ENCODE measurements at places on chromosomes 11 and 22.

GRCh38 chr22:46361826-46362202, 26.3 kb downstream of the TRMU start:
- no peak overlapping the region for H3K4me3 ChIP-seq
- DNase-seq = no peak
- no peaks in the 10 kb centered on the region for H3K27me3 ChIP-seq

DNA sequence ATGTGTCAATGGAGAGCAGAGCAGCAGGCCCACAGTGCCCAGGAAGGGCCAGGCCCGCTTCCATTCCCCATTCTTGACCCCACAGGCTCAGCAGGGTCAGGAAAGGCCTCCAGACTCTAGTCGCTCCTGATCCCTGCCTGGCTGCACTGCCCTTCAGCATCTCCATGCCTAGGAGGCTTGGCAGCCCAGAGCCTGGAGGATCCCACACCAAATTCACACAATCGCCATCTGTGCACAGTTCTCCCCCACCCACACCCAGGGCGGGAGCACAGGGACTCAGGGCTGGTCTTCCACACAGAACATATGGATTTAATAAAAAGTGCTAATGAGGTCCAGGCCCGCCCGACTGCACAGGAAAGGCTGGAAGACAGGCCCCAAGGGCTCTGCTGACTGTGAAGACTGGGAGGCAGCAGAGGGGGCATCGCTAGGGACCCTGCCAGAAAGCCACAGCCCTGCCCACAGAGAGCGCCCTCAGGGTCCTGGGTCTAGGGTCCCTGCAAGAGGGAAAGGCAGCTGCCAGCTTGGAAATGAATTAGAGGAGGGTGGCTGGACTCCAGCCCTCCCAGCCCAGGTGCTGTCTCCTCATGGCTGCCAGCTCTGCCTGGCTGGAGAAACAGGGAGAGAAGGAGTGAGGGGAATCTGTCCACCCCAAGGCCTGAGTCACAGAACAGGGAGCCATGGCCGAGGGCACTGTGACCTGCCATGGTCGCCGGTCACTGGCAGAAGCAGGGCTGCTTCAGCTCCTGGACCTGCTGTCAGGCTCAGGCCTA, 39.7 kb downstream of the DKK3 start:
- no peaks in the 10 kb centered on the region for H3K27me3 ChIP-seq
- peaks cover 73% of the 10 kb centered on the region for H3K4me1 ChIP-seq
- H3K36me3 ChIP-seq = peaks cover 18% of the 10 kb centered on the region

GRCh38 chr22:49208004-49208402, 619.7 kb downstream of the BRD1 start:
- H3K36me3 ChIP-seq = no peaks in the 10 kb centered on the region
- H3K4me1 ChIP-seq = peaks cover 2% of the 10 kb centered on the region
- peaks cover 3% of the 10 kb centered on the region for H3K27me3 ChIP-seq

GRCh38 chr22:49961601-49962011, 1.0 kb downstream of the PIM3 start:
- DNase-seq = no peak
- H3K4me1 ChIP-seq = peaks cover 59% of the 10 kb centered on the region
- peaks cover 2% of the 10 kb centered on the region for H3K27me3 ChIP-seq
- peak overlapping the region; percentile 67 for H3K4me3 ChIP-seq

- H3K27me3 ChIP-seq = no peaks in the 10 kb centered on the region
- H3K36me3 ChIP-seq = peaks cover 48% of the 10 kb centered on the region
- H3K27ac ChIP-seq = peak overlapping the region; percentile 70
- DNase-seq = peak; percentile 56
- H3K4me1 ChIP-seq = peaks cover 65% of the 10 kb centered on the region
Measured at GRCh38 chr11:68370211-68371111, 58.1 kb downstream of the LRP5 start.

GRCh38 chr22:31852691-31853421, 91.5 kb upstream of the YWHAH start:
- no peaks in the 10 kb centered on the region for H3K4me1 ChIP-seq
- H3K36me3 ChIP-seq = peaks cover 48% of the 10 kb centered on the region
- H3K27ac ChIP-seq = no peak overlapping the region
- DNase-seq = no peak
- H3K4me3 ChIP-seq = no peak overlapping the region

GRCh38 chr11:6824136-6824823, 21.2 kb upstream of the OR10A5 start:
- no peaks in the 10 kb centered on the region for H3K36me3 ChIP-seq
- H3K27me3 ChIP-seq = no peaks in the 10 kb centered on the region
- H3K4me1 ChIP-seq = no peaks in the 10 kb centered on the region
- H3K27ac ChIP-seq = no peak overlapping the region
- no peak overlapping the region for H3K4me3 ChIP-seq

DNA sequence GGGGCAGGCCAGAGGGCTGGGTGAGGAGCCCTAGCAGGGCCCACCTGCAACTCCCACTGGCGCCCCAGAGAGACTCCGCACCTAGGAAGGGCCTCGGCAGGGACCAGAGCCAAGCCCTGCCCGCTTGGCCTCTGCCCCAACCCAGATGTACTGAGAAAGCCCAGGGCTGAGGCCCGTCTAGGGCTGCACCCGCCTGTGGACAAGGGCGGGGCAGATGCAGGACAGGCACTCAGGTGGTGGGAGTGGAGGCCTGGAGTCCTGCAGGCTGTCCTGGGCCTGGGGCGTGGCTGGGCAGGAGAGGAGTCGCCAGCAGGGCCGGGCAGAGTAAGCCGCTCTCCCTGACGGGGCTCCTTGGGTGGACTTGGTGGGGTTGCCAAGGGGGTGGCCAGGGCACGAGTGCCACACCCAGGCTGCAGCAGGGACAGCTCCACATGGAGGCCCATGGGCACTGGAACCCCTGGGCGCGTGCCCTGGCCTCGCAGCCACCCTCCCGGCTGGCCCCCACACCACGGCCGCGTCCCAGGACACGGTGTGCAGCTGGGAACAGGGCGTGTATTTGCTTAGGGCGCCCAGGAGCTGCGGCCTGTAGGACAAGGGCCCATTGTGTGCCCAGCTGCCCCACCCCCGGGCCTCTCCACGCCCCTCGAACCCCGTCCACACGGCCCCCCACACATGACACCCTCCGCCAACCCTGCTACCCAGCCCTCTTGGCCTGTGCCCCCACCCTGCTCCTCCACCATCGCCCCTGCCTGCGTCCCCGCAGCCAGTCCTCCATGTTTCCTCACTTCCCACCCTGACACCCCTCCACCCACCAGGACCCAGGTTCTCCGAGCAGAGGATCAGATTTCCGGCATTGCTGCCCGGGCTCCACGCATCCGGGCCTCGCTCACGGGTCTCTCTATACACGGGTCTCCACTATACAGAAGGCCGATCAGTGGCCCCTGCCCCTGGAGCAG, 11.3 kb upstream of the PIM3 start:
- H3K27ac ChIP-seq = no peak overlapping the region
- no peak for DNase-seq
- H3K4me3 ChIP-seq = no peak overlapping the region

DNA sequence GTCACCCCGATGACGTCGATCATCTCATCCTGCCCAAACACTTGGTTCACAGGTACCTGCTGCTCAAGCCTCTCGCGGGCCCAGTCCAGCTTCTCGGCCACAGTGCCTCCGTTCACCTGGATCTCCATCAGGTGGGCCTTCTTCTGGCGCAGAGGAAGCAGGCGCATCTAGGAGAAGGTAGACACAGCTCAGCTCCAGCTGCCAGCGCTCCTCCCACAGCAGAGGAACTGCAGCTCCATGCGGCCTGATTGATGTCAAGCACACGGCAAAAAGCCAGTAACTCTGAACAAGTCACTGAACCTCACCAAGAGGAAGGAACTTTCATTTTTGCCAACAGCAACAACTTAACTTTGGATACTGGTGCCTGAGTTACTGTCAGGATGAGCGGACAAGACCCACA, 4.0 kb downstream of the RPL3 start:
- H3K4me1 ChIP-seq = peaks cover 57% of the 10 kb centered on the region
- H3K27me3 ChIP-seq = no peaks in the 10 kb centered on the region
- no peak overlapping the region for H3K27ac ChIP-seq
- no peak overlapping the region for H3K4me3 ChIP-seq
- DNase-seq = no peak

DNA sequence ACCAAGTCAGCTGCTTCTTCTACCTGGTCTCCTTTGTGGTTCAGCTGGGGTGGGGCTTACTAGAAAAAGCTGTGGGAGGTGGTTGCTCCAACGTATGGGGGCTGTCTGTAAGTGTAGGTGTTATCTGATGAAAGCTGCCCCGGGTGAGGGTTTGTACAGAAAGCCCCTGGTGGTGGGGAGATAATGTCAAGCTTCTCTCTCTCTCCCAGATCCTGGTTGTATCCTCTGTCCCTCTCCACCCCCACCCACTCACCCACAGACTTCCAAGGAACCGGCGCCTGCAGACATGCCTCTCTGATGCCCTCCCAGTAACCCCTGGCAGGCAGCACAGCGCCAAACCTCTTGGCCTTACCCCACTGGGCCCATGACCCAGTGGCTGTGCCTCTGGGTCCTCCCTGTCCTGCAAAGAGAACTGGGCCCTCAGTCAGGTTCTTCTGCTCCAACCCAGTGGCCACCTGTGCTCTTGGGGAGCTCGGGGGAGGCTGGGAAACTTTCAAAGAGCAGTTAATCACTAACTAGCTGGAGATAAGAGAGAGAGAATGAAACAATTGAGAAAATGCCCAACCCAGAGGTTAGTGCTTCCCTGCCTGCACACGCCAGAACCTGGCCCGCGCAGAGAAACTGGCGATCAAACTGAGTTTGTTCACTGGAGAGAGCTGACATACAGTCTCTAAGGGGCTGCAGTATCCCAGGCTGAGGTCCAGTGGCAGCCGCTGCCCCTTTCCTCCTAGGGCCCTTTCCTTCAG, 20.4 kb upstream of the EHF start:
- H3K27ac ChIP-seq = peak overlapping the region; percentile 42
- peak; percentile 10 for DNase-seq
- no peaks in the 10 kb centered on the region for H3K27me3 ChIP-seq
- H3K4me3 ChIP-seq = no peak overlapping the region
- H3K36me3 ChIP-seq = no peaks in the 10 kb centered on the region

DNA sequence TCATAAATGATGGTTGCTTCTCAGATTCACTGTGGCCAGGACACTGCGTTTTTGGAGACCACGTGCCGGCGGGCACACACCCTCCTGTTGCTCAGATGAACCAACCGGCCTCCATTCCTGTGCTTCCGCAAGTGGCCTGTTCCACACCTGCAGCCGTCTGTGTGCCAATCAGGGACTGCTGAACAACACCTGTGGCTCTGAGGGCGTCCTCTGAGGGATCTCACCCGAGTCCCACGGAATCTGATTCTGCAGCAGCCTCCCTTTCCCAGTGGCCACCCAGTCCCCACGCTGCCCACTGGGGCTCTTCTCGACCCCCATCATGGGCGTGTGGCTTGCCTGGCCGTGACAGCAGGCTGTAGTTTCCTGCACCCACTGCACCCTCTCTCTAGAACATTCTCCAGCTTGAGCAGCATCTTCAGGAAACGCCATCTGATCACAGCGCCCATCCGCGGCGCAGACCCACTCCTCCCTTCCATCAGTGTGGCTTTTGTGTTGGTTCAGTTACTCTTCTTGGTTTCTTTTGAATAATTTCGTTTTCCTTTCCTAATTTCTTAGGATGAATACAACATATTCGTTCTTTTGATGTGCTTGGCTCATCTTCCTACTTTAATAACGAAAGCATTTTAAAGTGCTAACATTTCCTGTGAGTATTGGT, 100.3 kb upstream of the SLC22A12 start:
- peaks cover 19% of the 10 kb centered on the region for H3K27me3 ChIP-seq
- peaks cover 2% of the 10 kb centered on the region for H3K4me1 ChIP-seq
- H3K36me3 ChIP-seq = no peaks in the 10 kb centered on the region
- no peak overlapping the region for H3K4me3 ChIP-seq

- no peak for DNase-seq
- H3K4me1 ChIP-seq = peaks cover 33% of the 10 kb centered on the region
- H3K36me3 ChIP-seq = no peaks in the 10 kb centered on the region
Measured at GRCh38 chr11:61550665-61551227, 30.1 kb downstream of the SYT7 start.

- no peaks in the 10 kb centered on the region for H3K36me3 ChIP-seq
- no peak overlapping the region for H3K27ac ChIP-seq
- peak; percentile 68 for DNase-seq
Measured at GRCh38 chr11:91086028-91086427, 863.2 kb upstream of the CHORDC1 start.

GRCh38 chr11:115430345-115430744, 73.9 kb downstream of the CADM1 start:
- no peaks in the 10 kb centered on the region for H3K36me3 ChIP-seq
- no peak overlapping the region for H3K4me3 ChIP-seq
- peaks cover 2% of the 10 kb centered on the region for H3K4me1 ChIP-seq
- H3K27ac ChIP-seq = no peak overlapping the region
- DNase-seq = no peak
- no peaks in the 10 kb centered on the region for H3K27me3 ChIP-seq

DNA sequence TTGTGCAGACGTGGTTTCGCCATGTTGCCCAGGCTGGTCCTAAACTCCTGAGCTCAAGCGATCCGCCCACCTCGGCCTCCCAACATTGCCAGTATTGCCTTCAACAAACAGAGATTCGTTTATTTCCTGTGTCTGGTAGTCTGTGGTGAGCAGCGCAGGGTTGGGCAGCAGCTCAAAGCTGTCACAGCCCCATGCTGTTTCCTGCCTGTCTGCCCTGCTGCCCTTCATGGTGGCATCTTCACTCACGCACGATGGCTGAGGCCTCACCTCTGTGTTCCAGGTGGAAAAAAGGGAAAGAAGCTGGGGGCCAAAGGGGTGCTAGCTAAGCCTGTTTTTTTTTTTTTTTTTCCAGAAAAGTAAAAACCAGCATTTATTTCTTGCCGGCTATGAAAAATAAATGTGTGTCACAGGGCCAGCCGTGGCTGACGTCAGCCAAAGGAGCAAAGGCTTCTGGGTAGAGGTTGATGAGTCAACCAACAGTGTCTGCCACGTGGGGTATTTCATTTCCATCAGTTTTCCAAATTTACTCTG, 28.8 kb downstream of the TBC1D22A start:
- H3K27me3 ChIP-seq = no peaks in the 10 kb centered on the region
- DNase-seq = peak; percentile 45
- peak overlapping the region; percentile 25 for H3K27ac ChIP-seq
- H3K4me1 ChIP-seq = peaks cover 9% of the 10 kb centered on the region
- peaks cover 22% of the 10 kb centered on the region for H3K36me3 ChIP-seq
- H3K4me3 ChIP-seq = no peak overlapping the region

GRCh38 chr22:36901411-36902142, 11.9 kb upstream of the CSF2RB start:
- peaks cover 12% of the 10 kb centered on the region for H3K27me3 ChIP-seq
- no peaks in the 10 kb centered on the region for H3K4me1 ChIP-seq
- H3K27ac ChIP-seq = no peak overlapping the region
- no peak for DNase-seq

GRCh38 chr22:33931406-33931805, 11.1 kb upstream of the LARGE1 start:
- no peak for DNase-seq
- no peaks in the 10 kb centered on the region for H3K4me1 ChIP-seq
- no peak overlapping the region for H3K4me3 ChIP-seq

DNA sequence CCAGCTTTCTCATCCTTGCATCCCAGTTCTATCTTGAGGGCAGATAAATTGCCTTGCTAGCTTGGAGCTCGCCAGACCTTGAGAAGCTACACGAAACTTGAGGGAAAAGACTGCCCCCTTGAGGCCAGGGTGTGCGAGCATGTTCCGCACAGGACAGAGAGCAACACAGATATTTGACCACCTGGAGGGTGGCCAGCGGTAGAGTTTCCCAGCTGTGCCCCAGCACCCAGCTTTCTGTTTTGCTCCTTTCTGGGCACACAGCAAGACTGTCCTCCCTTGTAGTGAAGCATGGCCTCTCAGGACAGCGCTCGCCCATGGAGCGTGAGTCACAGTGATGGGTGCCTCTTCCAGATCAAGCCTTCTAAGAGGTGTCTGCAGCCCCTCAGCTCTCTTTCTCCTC, 23.5 kb downstream of the SPATA19 start:
- H3K4me1 ChIP-seq = no peaks in the 10 kb centered on the region
- no peak overlapping the region for H3K27ac ChIP-seq
- H3K27me3 ChIP-seq = peaks cover 7% of the 10 kb centered on the region
- peak; percentile 80 for DNase-seq
- no peaks in the 10 kb centered on the region for H3K36me3 ChIP-seq

All from muscle of leg (tissue), 16 donors.